Karpas-422 (cell line): ENCODE measurements at places on chromosomes 2 and 18.

GRCh38 chr18:4987452-4988405 is 209.3 kb downstream of the AKAIN1 start:
- DNase-seq = no peak

- no peak for DNase-seq
Observed at GRCh38 chr2:206993396-206993911, 54.1 kb downstream of the CPO start.

GRCh38 chr18:9557250-9557943 is 57.0 kb downstream of the PPP4R1 start:
- DNase-seq = no peak

GRCh38 chr18:69968039-69968438 is 20.4 kb upstream of the CD226 start:
- no peak for DNase-seq

DNA sequence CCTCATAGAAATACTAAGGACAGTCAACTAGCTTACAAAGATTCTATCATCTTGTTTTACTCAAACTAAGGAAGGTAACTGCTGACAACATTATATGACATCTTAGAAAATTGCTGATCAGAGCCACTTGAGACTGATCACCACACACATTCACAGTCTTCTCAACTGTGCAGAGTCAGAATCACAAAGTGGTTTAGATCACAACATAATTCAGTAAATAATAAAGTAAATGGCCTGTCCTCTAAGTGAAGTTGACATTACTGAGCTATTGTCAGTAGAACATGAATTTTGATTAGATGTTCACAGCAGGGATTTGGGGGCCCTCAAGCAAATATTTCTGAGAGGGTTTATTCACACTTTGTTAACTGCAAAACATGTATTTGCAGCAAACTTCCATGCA is 28.5 kb downstream of the NOL4 start:
- no peak for DNase-seq

GRCh38 chr2:45889620-45890370 is 238.3 kb downstream of the PRKCE start:
- peak; percentile 60 for DNase-seq

GRCh38 chr18:13564579-13564978 is 161.8 kb downstream of the FAM210A start:
- DNase-seq = no peak

GRCh38 chr2:189866296-189866695 is 82.0 kb downstream of the PMS1 start:
- no peak for DNase-seq

GRCh38 chr18:27983780-27984179 is 193.2 kb downstream of the CDH2 start:
- no peak for DNase-seq

DNA sequence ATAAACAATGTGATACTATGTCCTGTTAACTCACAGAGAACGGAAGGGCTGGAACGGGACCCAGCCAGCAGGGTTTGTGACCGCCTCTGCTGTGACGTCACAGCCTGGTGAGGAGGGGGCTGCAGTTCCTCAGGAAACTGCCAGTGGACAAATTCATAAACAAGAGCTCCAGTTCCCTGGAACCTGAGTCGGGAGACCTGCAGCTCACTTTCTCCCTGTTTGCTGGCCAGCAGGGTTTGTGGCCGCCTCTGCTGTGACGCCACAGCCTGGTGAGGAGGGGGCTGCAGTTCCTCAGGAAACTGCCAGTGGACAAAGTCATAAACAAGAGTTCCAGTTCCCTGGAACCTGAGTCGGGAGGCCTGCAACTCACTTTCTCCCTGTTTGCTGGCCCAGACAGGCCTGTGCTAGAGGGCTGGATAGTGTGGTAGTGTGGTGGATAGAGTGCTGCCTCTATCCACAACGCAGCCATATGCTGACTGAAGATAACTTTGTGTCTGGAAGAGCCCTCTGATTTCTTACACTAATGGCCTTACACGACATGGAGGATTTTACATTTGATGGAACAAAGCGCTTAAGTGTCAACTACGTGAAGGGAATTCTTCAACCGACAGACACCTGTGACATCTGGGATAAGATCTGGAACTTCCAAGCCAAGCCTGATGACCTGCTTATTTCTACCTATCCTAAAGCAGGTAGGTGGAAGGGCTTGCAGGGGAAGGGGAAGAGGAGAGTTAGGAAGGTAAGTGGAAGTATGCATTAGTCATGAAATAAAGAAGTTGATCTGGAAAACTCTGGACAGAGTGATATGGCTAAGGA is at the start of gene SULT1C4:
SULT1C4 (plus strand) TSS at position 140 of the 816 bp plus-strand sequence; CDS start at position 524, 384 bp downstream.
- no peak for DNase-seq

- no peak for DNase-seq
Observed at GRCh38 chr2:176926453-176926852, 286.1 kb upstream of the HNRNPA3 start.
